ENCODE measurements at places on chromosomes 7 and 10.

- no peak for DNase-seq
Observed at GRCh38 chr10:132960631-132961419, 18.5 kb upstream of the CFAP46 start.

DNA sequence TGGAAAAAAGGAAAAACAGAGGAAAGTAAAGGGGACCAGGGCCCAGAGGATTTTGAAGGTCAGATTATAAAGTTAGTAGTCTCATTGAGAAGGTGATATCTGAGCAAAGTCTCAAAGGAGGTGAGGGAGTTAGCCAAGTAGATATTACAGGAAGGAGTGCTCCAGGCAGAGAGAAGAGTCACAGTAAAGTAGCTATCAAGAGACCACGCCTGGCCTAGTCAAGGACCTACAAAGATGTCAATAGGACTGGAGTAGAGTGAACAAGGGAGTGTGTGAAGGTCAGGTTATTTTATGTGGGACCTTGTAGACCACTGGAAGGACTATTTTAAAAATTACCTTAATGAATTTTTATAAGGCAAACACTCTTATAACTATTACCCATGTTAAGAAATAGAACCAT lies 64.8 kb downstream of the TPST1 start:
- no peak for DNase-seq

DNA sequence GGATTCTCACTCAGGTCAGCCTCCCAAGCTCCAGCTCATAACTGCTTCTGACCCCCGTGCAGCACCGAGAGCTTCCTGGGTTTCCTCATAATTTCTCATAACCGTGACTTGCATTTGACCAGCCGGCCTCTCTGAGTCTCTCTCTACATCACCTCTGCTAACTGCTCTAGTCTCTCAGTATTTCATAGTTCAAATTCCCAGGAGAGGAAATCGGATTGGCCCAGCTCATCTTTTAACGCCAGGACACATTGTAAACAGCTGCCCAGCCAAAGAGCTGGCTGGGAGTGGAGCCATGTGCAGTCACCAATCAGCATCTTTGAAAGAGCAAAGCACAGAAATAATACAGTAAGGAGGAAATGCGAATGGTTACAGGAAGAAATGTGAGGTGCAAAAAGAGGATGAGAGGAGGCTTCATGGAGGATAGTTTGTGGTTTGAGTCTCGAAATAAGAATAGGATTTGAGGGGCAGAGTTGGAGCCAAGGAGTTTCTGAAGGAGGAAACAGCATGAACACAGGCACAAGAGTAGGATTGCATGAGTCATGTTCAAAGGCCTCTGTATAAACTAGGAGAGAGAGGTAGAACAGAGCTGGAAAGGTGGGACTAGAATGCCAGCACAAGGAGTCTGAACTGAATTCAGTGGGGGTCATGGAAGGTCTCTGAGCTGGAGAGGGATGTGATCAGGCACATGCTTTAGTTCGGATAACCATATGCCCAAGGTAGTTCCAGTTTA lies 15.2 kb upstream of the LBX1 start:
- peak; percentile 26 for DNase-seq

- no peak for DNase-seq
Observed at GRCh38 chr7:117014673-117015133, 61.4 kb downstream of the ST7 start.

DNA sequence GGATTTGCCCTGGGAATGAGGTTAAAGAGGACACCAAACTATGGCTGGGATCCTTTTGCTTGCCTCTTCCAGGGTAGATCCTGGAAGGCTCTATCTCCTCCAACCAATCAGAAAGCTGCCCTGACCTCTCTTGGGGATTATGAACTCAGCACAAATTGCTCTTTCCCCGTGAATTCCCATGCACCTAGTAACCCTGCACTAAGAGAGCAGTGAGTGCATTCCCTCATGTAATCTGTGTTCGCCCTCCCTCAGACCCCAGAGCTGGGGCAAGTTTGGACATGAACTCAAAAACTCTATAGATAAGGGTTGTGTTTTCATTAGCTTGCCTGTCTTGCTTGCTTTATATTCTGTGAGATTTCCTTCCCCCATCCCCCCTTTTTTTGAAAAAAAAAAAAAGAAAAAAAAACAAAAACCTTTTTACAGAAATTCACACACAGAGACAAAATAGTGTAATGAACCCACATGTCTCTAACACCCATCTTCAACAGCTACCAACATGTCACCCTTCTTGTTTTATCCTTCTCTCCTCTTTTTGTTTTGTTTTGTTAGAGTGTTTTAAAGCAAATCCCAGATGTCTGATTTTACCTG lies 225.5 kb upstream of the TCF7L2 start:
- DNase-seq: no peak

GRCh38 chr7:139230484-139230773 lies 608 bp upstream of the UBN2 start:
- no peak for DNase-seq

DNA sequence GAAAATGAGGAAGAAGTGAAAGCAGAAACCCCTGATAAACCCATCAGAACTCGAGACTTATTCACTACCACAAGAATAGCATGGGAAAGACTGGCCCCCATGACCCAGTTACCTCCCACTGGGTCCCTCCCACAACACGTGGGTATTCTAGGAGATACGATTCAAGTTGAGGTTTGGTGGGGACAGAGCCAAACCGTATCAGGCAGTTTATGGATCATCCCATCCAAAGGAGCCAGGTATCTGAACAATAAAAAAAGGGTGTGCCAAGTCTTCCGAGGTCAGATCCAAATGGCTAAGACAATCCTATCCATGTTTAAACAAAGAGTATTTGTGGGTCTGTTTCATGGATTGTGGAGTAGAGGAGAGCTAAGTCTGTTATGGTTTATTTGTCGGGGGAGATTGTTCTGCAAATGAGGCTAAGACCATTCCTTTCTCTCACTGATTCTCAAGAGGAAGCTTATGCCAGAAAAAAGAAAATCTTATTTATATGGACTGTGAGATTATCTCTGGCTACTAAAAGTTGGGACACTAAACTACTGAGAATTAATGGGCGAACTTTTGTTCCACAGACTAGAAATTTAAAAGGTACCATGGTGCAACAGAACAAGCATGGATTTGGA lies 203.7 kb downstream of the IPMK start:
- DNase-seq: no peak

GRCh38 chr10:108582888-108583287 lies 1340.4 kb downstream of the XPNPEP1 start:
- no peak for DNase-seq

GRCh38 chr7:45151131-45151684 lies 6.4 kb upstream of the RAMP3 start:
- no peak for DNase-seq

DNA sequence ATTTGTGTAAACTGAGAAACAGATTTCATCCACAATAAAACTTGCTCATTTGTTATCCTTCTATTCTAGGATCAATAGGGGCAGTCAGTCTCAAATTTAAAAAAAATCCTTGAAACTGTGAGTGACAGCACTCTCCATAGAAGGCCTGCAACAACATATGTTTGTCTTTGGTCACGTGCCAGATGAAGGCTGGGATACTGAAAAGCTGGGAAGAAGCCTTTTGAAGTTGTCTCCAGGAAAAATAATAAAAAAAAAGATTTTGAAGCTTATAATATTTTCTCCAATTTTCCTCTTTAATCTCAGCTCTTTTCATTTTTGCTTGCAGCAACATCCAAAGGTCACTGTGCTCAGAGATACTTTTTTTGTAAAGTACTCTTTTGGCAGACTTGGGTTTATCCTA lies 128.6 kb upstream of the SLC26A5 start:
- DNase-seq: no peak

- DNase-seq: no peak
Observed at GRCh38 chr10:114257498-114257897, 18.4 kb downstream of the VWA2 start.

- DNase-seq: no peak
Observed at GRCh38 chr10:132500781-132501415, 36.7 kb upstream of the INPP5A start.

- DNase-seq: no peak
Observed at GRCh38 chr7:36110584-36110983, 42.5 kb upstream of the EEPD1 start.

Measured in HCT116 (cell line).